ENCODE measurements at places on chromosomes 13 and 19.

DNA sequence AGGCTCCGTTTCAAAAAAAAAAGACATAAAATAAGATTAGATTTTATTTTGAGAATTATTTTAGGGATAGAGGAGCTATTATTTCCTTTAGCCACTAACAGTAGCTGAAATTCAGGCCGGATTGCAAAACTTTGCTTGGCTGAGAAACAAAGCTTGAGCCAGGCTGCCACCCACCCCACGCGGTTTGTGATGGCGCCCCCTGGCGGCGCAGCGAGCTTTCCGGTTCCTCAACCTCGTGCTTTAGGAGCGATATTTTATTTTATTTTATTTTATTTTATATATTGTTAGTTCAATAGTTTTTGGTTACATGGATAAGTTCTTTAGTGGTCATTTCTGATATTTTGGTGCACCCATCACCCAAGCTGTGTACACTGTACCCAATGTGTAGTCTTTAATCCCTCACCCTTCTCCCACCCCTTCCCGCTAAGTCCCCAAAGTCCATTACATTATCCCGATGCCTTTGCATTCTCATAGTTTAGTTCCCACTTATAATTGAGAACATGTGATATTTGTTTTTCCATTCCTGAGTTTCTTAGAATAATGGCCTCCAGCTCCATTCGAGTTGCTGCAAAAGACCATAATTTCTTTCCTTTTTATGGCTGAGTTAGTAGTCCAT, 19.8 kb upstream of the CEACAM4 start:
- peak; percentile 29 for DNase-seq

DNA sequence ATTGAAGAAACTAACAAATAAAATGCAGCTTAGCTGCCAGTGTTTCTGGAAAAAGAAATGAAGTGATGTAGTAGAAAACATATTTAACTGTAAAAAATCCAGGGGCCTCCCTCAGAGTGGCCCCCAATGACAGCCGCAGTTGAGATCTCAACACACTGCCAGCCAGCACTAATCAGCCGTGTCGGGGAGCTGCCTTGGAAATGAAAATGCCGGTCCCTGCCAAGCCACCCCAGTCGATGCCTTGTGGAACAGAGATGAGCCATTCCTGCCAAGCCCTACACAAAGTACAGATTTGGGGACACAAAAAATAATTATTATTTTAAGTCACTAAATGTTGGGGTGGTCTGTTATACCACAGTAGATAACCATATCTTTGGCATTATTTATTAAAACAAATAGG, 1342.4 kb downstream of the EFNB2 start:
- DNase-seq: no peak

DNA sequence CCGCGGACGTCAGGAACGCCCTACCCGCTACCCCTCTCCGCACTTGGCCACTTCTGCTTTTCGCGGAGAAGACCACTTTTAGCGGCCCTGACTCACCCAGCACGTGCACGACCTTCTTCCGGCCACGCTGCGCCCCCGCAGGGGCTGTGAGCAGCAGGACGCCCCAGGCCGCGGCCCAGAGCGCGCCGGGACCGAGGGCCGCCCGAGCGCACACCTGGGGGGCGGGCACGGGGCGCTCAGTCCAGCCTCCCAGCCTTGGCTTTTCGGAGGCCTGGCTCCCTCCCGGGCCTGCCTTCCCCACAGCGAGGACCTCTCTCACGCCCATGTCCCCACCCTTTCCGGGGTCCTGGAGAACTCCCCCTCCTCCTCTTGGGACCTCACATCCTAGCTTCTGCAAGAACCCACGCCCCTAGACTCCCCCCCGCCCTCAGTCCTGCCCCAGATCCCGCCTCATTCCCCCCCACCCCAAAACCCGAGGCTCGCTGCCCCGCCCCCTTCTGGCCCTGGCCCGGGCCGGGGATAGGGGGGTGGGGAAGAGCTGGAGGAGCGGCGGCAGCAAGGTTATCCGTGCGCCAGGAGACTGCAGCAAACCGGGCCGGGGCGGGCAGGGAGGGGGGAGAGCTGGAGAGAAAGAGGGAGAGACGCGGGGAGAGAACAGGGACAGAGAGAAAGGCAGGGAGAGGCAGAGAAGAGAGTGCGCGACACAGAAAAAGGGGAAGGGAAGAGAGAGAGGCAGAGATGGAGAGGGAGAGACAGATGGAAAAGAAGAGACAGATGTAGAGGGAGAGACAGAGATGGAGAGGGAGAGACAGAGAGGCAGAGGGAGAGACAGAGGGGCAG, 11.5 kb downstream of the TM6SF2 start:
- no peak for DNase-seq

GRCh38 chr19:31329819-31330218, 19.4 kb downstream of the TSHZ3 start:
- DNase-seq: no peak

- DNase-seq: no peak
Measured at GRCh38 chr13:82698941-82699340, 1183.3 kb downstream of the SLITRK1 start.

GRCh38 chr13:102869948-102870676, 24.3 kb downstream of the ERCC5 start:
- DNase-seq: no peak

- no peak for DNase-seq
Measured at GRCh38 chr13:66635526-66635925, 594.6 kb downstream of the PCDH9 start.

GRCh38 chr19:16351133-16351809, 26.6 kb downstream of the KLF2 start:
- no peak for DNase-seq

DNA sequence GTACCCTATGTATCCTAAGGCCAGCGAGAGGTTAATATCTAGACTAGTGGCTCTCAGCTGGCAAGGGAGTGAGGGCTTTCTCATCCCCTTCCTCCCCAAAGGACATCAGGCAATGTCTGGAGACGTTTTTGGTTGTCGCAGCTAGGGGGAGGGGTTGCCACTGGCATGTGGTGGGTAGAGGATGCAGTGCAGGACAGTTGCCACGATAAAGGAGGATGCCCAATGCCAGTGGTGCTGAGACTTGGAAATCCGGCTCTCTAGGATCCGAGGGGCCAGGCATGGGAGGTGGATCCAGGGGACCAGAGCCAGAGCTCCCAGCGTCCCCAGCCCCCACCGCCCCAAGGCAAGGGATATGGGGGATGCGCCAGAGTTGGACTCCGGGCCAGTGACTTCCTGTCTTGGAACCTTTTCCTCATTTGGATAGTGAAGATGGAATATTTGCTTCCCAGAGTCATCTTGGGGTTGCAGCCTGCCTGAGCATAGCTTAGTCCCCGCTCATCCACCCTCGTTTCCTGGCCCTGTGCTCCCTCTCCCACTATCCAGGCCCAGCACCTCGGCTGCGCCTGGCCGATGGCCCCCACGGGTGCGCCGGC, 4.9 kb downstream of the SSC5D start:
- DNase-seq: no peak

- no peak for DNase-seq
Measured at GRCh38 chr13:34361560-34361959, 543.6 kb downstream of the RFC3 start.

- no peak for DNase-seq
Measured at GRCh38 chr13:75364131-75364713, 117.7 kb downstream of the TBC1D4 start.

DNA sequence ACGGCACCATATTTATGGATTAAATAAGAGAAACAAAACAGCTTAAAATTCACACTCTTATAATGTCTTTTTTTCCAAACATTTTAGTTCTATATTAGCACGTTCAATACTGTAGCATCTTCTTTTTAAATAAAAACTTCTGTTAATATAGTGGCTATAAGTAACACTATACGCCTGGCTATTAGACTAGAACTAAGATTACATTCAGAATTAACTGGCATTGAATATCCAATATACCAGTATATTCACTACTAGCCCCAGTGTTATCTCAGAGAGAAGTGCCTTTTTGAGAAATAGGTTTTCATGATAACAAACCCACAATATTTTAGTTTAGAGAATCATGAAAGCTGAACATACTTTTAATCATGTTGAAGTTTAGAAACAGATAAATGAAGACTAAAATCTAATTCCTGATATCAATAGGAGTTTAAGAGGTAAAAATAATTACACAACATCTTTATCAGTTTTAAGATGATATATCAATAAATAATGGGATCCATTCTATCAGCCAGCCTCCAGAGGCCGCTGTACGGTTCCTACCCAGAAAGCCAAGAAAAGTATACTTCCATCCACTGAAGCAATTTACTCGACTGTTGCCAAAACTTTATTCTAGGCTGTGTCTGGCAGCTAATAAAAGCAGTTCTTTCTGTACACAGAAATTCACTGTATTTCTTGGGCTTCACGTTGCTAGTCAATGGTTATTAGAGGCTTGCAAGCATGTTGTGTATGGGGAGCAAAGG, 1113.4 kb upstream of the MIR17HG start:
- DNase-seq: no peak

DNA sequence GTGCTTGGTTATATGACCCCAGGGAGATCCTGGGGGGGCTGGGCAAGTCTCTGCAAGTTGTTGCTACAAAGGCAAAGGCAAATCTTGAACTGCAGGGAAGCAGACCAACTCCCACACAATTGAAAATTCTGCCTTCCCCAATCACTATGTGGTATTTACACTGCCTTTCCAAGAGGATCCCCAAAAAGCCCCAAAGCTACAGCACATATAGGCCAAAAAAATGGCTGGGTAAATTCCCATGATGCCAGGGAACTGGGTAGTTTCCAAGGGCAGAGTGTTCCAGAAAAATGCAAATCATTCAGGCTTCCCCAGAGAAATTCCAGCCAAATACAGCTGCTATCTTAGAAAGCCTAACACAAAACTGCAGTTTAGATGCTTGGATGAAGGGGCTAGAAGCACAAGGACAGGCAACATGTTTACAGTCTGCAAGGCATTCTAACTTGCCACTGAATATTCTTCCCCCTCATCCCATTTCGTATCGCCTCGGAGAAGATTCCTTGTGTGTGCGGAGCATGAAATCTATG, 6.2 kb downstream of the FOXO1 start:
- no peak for DNase-seq

Data from activated CD4-positive, alpha-beta T cell treated with anti-CD3 and anti-CD28 coated beads, Interleukin-2, amount 50 U/mL, for 4 hours (primary cell).